CD4-positive, alpha-beta T cell treated with Interleukin-17A for 4 hours (primary cell): ENCODE measurements at places on chromosomes 3 and 15.

DNA sequence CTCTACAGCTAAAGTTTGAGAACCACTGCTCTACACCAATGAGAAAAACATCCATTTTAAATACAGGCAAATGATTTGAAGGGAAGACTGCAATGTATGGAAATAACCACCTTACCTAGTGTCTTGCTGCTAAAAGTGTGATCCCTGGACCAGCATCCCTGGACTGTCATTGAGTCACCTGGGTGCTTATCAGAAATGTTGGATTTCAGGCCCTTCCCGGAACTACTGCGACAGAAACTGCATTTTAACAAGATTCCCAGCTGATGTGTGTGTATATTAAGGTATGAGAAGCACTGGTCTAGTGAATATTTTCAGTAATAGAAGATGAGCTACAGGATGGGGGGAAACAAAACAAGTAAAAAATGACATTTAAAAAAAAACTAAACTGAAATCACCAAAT, 324.1 kb downstream of the MECOM start:
- no peak for DNase-seq

DNA sequence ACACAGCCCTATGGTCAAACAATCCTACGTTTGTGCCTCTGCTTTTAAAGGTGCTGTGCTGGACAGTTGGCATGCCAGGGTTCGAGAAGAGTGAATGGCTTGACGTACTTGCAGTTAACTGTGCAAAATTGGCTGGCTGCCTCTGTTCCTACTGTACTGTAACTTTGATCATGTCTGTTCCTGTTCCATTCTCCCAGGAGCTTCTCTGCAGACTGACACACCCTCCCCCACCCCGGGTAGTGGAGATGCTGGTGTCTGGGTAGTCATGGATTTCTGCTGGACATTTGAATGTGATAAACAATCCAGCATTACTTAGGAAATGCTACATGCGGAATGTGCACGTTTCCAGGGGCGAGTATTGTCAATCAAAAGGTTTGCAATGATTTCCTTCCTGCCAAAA, 6.5 kb upstream of the VILL start:
- no peak for DNase-seq

GRCh38 chr15:40545457-40545856, 19.4 kb downstream of the CCDC32 start:
- no peak for DNase-seq

DNA sequence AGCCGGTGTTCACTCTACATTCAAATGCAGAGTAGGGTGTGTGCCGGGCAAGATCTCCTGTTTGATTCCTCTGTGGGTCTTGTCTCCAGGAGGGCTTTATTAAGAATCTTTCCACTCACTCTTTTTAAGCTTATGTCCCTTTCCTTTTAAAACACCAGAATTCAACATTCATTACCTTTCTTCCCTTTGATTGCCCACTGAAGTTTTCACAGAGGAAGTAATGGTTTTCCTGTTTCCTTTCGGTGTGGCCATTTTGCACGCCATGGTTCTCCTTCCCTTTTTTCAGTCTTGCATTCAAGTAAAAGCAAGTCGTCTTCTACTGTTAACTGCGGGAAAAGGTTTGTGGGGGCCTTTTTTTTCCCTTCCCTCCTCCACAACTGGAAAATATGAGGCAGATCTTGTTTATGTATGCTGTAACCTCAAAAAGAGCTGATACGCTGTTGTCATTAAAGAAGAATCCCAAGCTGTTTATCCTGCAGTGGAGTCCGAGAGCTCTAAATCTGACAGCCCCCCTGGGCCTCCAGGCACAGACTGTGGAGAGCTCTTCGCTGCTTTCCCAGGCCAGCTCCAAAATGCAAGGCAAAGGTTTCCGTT, 40.5 kb downstream of the FILIP1L start:
- DNase-seq, result peak; percentile 13

DNA sequence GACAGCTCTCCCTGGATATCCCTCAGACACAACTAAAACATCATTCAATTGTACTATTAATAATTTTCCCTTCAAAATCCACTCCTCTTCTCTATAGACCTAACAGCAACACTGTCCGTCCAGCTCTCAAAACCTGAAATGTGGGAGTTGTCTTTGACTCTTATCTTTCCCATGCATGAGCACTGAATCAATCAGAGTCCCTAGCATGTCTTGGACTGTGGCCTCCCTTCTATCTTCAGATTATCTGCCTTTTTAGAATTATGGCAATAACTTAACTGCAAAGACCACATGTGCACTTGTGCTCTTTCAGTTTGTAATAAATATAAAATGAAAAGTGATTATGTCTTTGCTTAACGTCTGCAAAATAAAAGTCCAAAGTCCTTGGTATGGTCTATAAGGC, 107.0 kb downstream of the UBE3A start:
- DNase-seq, result no peak

DNA sequence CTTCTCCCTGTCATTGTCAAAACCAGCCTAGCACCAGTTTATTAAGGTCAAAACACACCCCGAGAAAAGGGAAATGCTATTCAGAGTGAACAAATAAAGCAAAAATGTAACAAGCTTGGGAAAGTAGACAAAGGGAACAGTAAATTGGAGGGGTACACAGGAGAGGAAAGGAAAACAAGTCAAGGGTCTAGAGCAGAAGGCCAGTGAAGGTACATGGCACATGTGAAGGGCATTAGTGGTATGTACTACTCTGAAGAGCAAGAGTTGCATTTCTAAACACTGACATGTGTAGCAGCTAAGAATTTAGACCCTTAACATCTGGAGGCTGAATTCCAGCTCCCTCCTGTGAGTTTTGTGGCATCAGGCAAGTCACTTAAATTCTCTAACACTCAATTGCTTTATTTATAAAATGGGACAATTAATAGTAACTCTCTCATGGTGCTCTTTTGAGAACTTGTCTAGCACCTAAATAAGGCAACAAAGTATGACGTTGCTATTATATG, 244.3 kb upstream of the ADAMTS9 start:
- DNase-seq, result no peak

DNA sequence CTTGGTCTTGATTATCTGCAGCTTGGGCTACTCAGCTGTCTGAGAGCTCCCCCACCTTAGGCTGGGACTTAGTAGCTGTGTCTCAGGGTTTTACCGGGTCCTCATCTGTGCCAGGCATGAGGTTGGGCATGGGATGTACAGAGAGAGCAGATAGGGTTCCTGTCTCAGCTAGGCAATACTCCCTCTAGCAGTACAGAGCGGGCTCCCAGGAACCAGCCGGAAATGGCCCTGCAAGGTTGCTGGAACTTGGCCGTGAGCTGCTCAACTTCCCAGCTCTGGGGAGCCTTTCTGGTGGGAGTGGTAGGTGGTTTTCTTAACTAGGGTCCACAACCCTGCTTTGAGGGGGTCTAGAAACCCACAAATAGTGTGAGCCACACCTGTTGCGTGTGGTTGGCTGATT, 58.3 kb downstream of the ATP2B2 start:
- no peak for DNase-seq

- no peak for DNase-seq
These were observed 381.1 kb upstream of the ARHGEF26 start for GRCh38 chr3:153740109-153740508.

DNA sequence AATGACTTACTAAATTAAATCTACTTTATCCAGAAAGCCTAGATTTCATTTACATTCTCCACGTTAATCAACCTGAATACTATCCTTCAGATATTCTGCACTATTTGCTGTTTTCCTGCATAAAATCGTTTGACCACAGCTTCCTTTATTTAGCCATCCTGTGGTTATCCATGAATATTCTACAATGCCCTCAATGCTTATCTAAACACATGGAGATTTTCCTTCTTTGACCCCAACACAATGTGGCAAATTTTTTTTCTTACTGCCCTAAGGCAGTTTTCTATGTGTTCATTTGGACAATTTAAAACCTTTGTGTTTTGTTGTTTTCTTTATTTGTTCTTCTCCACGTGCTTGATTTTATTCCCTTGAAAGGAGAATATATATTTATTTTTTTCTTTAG, 495.5 kb upstream of the ROBO1 start:
- no peak for DNase-seq

DNA sequence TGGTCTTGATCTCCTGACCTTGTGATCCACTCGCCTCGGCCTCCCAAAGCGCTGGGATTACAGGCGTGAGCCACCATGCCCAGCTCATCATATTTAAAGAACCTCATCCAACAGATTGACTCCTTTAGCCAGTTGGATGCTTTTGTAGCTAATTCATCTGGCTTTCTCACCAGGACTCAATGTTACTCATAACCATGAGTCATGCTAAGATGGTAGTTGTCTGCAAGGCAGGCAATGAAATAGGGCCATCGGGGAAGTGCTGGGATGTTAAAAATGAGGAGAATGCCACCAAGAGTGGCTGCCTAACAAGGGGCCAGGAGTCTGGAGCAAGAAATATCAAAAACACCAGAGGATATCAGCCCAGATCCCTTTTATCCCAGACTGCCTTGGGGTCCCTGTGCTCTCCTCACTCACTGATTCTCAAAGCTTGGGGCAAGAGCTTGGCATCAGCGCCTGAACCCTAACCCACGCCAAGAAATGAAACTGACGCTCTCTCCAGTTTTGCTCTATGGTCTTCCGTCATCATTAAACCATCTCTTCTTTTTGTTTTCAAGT, 7.4 kb upstream of the PCOLCE2 start:
- DNase-seq, result no peak

DNA sequence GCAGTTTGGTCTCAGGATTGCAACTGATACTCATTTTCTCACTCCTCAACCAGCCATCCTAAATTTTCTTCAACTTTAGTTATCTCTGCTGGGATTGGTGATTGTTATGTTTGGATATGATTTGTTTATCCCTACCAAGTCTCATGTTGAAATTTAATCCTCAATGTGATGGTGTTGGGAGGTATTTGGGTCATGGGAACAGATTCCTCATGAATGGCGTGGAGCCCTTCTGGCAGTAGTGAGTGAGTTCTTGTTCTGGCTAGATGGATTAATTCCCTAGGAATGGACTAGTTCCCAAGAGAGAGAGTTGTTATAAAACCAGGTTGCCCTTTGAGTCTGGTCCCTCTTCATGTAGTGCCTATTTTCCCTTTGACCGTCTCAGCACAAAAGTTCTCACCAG, 399.9 kb downstream of the SQOR start:
- DNase-seq, result no peak

DNA sequence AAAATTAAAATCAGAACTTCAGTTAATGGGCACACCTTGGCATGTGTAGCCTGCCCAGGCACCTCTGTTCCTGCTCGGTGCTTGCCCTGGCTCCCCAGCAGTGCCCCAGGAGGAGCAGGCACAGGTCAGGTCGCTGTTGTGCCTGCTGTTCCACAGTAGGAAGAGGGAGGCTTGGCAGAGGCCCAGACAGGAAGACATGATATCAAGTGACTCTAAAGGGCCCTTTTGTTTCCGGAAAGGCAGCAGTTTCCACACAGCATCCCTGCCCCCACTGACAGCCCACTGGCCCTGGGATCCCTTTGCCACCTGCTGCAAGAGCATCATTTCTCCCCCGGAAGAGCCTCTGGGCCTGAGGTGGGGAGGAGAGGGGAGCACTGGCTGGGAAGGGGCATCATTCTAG, 40.5 kb upstream of the HES1 start:
- DNase-seq, result peak; percentile 40

- DNase-seq, result no peak
These were observed 44.4 kb downstream of the GAP43 start for GRCh38 chr3:115667738-115668065.

DNA sequence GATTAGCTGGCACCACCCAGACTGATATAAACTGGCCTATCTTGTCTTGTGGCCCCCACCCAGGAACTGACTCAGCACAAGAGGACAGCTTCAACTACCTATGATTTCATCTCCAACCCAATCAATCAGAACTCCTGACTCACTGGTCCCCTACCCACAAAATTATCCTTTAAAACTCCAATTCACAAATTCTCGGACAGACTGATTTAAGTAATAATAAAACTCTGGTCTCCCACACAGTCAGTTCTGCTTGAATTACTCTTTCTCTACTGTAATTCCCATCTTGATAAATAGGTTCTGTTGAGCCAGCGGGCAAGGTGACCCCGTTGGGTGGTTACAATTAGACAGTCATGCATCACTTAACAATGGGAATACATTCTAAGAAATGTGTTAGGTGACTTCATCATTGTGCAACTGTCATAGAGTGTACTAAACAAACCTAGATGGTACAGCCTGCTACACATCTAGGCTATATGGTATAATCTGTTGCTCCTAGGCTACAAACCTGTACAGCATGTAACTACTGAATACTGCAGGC, 48.1 kb upstream of the MAP4 start:
- DNase-seq, result peak; percentile 6

DNA sequence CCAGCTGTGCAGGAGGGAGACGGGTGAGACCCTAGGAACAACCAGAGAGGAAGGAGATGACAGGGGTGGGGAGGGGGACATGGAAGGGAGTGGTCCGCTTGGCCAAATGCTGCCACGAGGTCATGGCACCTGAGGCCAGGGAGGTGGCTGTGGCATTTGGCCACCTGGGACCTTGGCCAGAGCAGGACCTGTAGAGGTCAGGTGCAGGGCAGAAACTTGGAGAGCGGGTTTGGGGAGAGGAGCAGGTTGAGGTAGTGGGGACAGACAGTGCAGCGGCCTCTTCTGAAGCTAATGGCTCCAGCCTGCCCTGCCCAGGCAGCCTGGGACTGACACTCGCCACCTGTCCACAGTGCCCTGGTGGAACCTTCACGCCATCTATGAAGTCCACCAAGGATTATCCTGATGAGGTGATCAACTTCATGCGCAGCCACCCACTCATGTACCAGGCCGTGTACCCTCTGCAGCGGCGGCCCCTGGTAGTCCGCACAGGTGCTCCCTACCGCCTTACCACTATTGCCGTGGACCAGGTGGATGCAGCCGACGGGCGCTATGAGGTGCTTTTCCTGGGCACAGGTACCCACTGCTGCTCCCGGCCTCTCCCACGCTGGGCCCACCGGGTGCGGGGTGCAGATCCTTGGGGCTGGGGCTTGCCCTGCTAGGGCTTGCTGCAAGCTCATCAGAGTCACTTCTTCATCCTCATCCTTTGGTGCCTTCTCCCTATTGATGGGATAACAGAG, 7.0 kb upstream of the GNAT1 start:
- no peak for DNase-seq

DNA sequence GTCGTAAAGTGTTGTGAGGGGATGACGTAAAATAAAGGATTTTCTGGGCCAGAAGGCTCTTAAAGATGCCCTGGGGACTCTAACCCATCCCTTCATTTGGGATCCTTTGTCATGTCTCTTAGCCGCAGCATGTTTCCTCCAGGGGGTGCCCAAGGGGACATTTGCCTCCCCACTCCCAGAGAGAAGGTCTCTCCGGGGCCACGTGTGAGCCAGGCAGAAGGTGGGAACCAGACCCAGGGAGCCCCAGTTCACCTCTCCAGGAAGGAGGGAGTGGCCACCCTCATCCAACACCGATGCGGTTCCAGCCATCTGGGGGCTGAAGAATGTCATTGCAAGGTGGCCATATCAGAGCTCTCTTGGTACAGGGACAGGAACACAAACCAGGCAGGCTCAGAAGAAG, 25.2 kb downstream of the ST8SIA2 start:
- DNase-seq, result no peak

GRCh38 chr3:52625041-52625440, 60.7 kb downstream of the PBRM1 start:
- DNase-seq, result no peak

DNA sequence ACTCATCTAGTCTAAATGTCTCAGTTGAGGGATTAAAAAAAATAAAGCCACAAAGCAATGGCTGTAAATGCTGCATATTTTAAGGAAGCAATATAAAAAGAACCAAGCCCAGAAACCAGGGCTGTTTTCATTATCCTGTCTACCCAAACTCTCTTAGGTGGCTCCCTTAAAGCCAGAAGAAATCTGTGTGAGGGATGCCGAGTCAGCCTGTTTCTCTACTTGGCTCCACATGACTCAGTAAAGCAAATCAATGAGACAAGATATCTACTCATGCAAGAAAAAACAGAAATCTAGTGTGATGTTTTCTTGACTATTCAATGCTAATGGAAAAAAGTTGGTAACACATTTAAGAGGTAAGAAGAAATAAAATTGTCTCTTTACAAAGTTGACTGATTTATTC, 296.2 kb downstream of the ZBTB20 start:
- no peak for DNase-seq
